ENCODE measurements at places on chromosomes 3 and 15.

DNA sequence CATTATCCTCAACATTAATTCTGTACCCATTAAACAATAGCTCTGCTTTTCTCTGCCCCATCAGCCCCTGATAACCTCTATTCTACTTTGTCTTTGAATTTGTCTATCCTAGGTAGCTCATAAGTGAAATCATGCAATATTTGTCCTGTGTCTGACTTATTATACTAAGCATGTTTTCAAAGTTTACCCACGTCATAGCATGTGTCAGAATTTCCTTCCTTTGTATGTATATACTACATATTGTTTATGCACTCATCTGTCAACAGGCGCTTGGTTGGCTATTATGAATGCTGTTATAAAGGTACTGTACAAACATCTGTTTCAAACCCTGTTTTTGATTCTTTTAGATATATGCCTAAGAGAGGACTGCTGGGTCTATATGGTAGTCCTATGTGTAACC, 18.2 kb downstream of the CSNK1G1 start:
- no peak for DNase-seq

DNA sequence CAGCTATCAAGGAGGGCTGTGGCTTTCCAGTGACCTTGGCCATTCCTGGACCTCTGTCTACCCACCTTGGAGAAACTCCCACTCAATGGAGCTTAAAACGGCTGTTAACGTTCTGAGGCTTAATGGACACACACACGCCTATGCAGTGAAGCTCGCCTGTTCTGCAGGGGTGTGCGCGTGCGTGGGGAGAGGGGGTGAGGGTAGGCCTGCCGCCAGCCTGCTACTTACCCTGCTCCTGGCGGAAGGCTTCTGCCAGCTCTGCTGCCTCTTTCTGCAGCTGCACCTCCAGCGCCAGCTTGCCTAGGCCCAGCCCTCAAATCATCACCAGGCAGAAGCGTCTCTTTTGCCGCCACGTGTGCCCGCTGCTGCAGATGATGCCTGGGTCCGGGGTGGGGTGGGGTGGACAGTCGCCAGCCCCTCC, 23.2 kb upstream of the PARL start:
- DNase-seq: no peak

DNA sequence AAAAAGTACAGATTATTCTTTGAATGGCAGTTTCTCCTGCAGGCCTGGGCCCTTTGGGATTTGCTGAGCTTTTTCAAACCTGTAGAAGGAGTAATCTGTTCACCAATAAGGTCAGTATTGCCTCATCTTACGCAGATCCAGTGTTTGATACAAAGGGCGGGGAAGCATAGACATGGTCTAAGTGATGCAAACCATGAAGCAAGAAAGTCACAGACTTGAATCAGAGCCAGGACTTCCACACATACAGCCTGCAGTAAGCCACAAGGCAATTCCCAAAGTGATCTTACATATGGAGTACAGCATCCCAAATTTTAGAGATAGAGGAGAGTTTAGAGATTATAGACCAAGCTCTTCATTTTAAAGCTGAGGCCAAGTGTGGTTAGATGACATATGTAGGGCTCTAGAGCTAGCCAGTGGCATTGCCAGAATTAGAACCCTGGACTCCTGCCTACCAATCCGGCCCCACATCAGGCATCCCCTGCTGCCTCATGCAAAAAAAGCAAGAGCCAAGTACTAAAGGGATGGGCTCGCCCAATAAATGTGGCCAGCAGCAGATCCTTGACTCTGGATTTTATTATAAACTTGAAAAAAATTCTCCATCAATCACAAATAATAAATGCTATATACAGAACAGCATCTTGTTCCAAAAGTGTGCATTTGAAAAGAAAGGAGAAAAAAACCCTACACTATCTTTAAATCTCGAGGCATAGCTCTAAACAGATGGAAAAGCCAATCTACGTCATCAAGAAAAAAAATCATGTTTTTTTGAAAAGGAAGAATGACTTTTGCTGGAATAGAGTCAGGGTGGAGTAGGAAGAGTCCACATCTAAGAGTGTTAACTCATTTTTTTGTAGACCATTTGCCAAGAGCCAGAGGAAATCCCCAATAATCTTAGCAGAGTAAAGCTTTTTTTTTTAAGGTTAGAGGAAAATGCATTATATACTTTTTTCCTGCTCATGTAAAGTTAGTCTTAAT, 24.0 kb downstream of the ABI3BP start:
- no peak for DNase-seq

- DNase-seq: no peak
These were observed 43.2 kb downstream of the HRH1 start for GRCh38 chr3:11197484-11197883.

DNA sequence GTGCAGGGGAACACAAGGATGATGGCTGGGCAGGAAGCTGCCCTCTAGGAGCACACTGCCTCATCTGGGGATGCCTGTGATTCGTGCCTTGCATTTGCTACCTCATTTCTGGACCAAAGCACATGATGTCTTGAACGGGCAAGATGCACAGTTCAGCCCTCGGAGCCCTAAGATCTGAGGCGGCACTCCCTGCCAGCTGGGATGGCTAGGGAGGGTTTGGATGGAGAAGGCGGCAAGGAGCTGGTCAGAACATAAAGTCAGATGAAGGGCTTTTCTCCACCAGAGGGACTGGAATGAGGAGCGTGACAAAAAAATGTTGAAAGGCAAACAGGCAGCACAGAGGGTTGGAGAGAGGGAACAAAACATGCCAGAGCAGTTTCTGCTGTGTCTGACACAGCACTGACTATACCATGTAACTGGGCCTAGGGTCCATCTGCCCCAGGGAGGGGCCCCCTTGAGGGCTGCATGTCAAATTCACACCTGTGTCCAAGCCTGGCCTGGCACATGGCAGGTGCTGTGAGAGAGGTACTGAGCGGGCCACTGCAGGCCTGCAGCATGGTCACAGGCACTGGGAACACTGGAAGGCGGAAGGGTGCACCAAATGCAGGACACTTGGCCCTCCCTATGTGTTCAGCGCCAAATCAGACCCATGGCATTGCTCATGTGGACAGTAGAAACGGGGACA, 21.7 kb downstream of the TMEM43 start:
- no peak for DNase-seq

- DNase-seq: peak; percentile 13
These were observed 20.6 kb upstream of the KCTD6 start for GRCh38 chr3:58471025-58471887.

DNA sequence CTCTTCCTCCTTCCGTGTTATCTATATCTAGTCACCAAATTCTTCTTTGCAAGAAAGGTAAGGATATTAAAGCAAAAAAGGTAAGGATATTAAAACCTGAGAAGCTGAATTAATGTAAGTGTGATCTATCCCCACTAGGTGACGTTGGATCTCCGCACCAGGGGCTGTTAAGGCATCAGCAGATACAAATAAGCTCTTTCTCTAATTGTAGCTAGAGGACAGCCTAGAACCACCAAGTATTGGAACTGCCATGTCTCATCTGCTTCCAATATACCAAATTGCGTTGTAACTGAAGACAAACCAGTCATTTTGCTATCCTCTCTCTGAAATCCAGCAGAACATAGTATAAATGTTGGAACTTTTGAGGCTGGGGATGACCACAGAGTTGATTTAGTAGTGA, 471.2 kb upstream of the TGFBR2 start:
- DNase-seq: no peak

DNA sequence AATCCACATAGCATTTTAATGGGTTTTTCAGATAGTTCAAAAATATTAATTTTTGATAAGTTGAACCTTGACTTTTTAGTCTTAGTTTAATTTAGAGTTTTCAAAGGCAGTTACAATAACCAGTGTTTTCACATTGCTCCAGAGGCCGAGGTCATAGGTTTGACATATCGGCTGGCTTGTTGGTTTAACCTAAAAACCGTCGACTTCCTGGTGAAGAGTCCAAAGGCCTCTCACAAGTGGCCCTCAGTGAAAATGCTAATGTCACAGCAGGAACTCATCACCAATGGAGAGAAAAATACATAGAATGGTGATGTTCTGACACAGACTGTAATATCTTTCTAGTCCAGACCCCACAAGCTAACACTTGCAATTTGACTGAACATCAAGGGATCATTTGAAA, 642.3 kb downstream of the PLOD2 start:
- DNase-seq: no peak

DNA sequence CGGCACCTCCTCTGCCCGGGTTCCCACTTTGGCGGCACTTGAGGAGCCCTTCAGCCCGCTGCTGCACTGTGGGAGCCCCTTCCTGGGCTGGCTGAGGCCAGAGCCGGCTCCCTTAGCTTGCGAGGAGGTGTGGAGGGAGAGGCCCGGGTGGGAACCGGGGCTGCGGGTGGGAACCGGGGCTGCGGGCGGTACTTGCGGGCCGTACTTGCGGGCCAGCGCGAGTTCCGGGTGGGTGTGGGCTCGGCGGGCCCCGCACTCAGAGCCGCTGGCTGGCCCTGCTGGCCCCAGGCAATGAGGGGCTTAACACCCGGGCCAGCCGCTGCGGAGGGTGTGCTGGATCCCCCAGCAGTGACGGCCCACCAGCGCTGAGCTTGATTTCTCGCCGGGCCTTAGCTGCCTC, 14.4 kb upstream of the DAPK2 start:
- no peak for DNase-seq

DNA sequence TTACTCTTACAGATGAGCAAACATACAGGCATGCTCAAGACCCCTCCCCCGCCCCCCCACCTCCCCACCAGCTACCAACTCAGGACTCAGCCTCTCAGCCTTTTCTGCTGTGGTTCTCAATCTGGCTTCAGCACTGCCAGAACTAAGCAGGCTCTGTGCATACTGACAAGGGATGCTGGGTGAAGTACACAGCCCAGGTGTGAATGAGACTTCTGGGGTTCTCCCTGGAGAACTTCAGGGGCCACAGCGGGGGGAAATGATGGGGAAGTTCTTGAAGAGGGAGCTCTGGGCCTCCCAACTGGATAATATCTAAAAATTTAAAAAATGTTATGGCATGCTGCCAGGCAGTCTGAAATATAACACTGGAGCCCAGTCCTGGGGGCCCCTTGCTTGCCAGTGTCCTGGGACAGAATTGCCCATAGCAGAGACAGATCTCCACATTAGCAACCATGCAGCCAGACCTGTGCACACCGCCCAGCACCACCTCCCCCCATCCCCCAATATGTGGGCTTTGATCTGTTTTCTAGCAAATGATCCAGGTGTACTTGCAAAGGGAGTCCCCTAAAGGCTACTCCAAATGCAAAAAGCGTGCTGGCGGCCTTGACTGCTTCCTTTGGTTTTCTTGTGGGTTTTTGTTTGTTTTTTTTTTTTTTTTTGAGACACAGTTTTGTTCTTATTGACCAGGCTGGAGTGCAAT, 41.4 kb downstream of the PGPEP1L start:
- DNase-seq: no peak

GRCh38 chr15:36186376-36186775, 393.1 kb upstream of the CDIN1 start:
- DNase-seq: no peak

DNA sequence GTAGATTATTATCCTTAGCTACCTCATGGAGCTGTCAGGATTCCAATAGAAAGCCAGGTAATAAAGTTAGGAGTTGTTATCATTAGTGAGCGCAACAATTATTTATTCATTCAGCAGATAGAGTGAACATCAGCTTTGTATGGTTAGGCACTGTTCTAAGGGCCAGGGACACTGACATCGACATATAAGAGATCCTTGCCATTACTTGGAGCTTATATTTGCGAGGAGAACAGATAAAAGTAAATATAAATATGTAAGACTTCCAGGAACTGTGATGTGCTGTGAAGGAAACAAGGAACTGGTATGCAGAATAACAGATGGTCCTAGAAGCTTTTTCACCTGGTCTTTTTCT, 473 bp downstream of the LSM3 start:
- no peak for DNase-seq

GRCh38 chr3:32841867-32842470, 24.2 kb downstream of the TRIM71 start:
- no peak for DNase-seq

GRCh38 chr15:75666823-75667501, 19.2 kb downstream of the SNX33 start:
- no peak for DNase-seq

Data from stimulated activated CD4-positive, alpha-beta T cell treated with anti-CD3 and anti-CD28 coated beads, TNF-alpha, amount 100 ng/mL, for 1 hour (primary cell).